NCI-H1436 (cell line): ENCODE measurements at places on chromosomes 16 and 17.

DNA sequence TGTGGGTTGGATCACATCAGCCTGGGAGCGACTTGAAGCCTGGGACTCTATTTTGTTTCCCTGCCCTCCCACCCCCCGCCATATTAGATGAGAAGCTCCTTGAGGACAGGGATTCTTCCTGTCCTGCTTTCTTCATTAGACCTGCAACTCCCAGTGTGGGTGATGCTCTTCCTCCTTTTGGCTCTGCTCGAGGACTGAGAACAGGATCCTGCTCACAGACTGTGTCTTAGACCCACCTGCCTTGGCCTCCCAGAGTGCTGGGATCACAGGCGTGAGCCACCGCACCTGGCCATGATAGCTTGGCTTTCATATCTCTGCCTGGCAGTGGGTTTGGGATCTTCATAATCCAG lies 21.5 kb upstream of the TNS4 start:
- no peak for DNase-seq

GRCh38 chr16:88045820-88046303 lies 94.6 kb downstream of the BANP start:
- DNase-seq = no peak

DNA sequence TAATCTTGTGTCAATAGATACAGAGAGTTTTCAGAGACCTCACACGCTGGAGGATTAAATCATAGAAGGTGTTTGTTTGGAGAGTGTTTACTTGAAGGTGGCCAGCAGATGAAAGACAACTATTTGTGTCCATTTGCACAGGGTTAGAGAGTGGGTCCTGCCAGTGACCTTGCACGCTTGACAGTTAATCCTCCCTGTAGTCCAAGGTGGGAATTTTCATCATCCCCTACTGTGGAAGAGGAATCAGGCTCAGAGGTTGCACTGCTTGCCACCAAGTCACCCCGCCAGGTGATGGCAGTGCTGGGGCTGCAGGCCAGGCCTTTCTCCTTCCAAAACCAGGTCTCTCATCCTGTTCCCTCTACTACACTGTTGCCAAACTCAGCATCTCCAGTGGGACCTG lies 12.3 kb downstream of the CDH1 start:
- no peak for DNase-seq

DNA sequence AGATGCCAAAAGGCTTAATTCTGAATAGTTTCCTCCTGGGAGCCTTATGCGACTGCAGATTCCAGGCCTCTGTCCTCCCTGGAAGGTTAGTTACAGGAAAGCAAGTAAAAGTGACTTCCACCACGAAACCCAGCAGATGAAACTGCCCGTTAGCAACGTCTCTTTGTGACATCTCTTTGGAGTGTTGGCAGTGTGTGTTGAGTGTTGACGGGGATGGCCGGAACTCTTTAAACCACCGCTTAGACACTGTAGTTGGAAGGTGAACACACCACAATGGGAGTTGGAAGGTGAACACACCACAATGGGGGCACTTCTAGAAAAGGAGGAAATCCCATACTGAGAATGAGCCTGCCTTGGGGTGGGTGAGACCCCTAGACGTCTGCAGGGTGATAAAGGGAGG lies 858 bp downstream of the SKAP1 start:
- no peak for DNase-seq

DNA sequence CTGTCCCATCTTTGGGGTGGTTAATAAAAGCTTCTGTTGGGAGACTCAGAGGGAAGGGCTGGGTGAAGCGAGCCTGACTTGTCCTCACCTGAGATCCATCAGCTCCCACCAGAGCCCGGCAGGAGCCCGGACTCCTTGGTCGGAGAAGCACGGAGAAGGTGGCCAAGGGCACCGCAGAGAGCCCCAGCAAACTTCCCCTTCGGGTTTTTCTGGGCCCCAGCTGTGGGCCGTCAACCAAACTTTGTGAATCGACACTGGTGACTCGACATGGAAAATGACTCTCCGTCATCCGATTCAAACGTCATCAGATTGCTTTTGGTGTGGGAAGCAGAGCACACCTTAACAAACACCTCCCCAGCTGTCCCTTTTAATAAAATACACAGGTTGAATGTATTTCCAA lies 21.4 kb downstream of the ENPP7 start:
- no peak for DNase-seq

- no peak for DNase-seq
Measured at GRCh38 chr16:67763066-67763465, 43.3 kb downstream of the RANBP10 start.

DNA sequence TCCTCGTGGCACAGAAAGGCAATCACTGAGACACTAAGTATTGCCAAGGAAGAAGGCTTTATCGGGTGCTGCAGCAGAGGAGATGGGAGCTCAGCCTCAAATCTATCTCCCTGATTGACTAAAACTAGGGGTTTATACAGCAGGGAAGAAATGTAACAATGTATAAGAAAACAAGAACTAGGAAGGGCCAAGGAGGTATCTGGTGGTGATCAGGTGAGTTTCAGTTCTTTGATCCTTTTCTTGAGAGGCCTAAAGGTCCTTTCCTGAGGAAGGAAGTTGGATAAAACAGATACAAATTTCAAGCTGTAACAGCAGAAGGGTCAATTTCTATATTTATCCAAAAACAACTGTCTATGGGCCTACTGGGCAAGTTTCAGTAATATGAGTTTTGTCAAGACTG lies 212.4 kb downstream of the COPRS start:
- DNase-seq = no peak

- DNase-seq = no peak
Measured at GRCh38 chr17:66576473-66576872, 258.4 kb upstream of the CACNG5 start.

- DNase-seq = no peak
Measured at GRCh38 chr17:14080847-14081251, 11.5 kb downstream of the COX10 start.

- no peak for DNase-seq
Measured at GRCh38 chr16:2236337-2237101, at the start of gene DNASE1L2. Gene DNASE1L2, plus strand, starts transcription at chr16:2236444. Its CDS starts 373 bp downstream, at chr16:2236817.

GRCh38 chr17:17229416-17230384 lies 7.3 kb downstream of the FLCN start:
- no peak for DNase-seq

DNA sequence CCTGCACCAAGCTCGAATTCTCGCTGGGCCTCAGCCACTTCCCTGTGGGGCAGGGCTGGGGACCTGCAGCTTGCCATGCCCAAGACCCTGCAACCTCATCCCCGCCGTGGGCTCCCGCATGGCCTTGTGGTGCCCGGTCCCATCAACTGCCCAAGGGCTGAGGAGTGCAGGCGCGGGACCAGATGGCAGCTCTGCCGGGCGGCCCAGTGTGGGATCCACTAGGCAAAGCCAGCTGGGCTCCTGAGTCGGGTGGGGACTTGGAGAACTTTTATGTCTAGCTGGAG lies 408.6 kb downstream of the UTP18 start:
- no peak for DNase-seq

- DNase-seq = peak; percentile 52
Measured at GRCh38 chr17:81514739-81515529, 2.3 kb upstream of the ACTG1 start.

DNA sequence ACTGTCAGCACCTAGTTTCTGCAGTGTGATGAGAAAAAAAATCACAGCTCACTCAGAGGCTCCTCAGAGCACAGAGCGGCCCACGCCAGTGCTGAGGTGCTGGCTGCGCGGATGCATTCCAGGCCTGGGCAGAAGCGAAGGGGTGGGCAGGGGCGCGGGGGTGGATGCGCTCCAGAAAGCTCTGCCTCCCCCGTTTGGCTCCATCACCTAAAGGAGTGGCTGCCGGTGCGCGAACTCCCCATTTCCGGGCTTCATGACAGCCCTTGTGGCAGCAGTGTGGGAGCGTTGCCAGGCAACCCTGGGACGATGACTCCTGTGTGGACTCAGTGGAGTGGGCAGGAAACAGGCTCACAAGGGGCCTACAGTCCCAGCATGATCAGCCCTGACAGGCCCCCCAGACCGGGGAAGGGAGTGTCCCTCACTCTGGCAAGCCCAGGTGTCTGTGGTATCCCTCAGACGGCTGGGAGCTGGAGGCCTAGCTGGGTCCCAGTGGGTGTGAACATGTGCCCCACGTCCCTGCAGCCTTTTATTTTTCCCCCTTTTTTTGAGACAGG lies 32.8 kb upstream of the NUDT16L1 start:
- no peak for DNase-seq

GRCh38 chr17:1590029-1590746 lies 27.6 kb upstream of the PITPNA start:
- DNase-seq = no peak

DNA sequence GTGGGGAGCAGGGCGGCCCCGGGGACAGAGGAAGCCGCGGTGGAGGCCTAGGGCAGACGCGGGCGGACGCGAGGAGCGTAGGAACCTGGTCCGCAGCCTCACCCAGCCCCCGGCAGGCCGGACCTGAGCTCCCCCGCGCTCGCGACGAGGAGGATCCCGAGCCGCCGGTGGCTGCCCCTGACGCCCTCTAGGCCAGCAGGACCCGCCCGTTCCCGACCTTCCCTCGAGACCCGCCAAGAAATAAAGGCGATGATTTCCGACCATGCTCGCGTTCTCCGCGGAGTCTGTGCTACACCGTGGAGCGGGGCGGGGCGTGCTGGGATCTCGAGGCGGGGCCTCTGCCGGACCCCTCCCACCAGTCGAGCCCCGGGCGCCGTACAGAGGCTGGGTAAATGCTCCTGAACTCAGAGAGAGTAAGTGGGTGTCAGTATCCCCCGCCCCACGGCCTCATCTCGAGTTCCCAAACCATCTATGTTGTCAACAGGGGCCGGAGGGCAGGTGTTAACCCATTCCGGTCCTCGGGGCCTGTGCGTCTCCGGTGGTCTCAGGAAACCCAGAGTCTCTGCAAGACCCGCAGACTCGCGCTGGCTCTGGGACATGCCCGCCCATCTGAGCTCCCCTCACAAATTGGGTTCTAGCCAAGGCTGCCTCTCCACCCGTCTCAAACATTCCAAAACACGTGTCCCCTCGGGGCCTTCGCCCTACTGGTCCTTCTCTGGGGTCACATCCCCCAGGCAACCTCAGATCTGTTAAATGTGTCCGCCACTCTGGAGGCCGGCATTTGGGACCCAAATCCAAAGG lies 13.7 kb downstream of the SYCE1L start:
- peak; percentile 66 for DNase-seq

- DNase-seq = no peak
Measured at GRCh38 chr17:82345151-82345976, 11.8 kb upstream of the SECTM1 start.

DNA sequence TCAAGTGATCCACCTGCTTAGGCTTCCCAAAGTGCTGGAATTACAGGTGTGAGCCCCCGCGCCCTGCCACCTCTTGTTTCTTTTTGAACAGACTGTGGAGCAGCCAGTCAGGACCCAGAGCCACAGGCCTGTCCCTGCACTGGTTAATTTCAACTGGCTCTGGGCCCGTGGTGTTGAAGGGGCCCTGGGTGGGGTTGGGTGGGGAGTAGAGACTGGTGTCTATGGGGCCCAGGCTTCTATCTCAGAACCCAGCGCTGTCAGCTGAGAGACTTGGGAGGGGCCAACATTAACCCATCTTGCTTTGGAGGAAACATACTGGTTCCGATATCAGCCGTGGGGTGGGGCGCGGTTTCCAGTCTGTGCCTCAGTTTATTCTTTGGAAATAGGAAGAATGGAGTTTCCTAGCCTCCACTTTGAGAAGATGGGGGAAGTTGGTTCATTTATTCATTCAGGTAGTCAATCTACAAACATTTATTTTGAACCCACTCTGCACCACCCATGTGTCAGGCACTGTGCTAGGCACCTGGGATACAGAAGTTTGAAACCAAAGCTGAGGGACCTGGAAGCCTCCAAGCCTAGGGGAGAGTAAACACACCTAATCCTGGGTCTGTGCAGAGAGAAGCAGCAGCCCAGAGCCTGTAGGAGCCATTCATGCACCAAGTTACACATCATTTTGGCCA lies 15.5 kb upstream of the SLC4A1 start:
- DNase-seq = no peak

- no peak for DNase-seq
Measured at GRCh38 chr16:8888951-8889892, 7.1 kb downstream of the LITAFD start.

DNA sequence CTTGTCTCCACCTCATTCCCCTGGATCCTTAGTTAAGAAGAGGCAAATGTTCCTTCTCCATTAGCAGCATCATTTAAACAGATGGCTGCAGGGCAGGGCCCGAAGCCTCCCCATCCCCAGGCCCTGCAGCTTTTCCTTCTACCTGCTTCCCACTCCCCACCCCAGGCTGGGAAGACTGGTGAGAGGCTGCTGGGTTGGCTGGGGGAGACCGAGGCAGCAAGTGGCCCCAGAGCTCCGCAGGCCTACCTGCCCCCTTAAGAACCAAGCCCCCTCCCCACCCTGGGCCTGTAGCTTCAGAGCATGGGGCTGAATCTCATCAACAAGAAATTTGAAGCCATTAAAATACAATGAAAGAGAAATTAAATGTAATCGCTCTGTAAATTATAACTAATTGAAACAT lies 22.1 kb upstream of the RPL38 start:
- DNase-seq = no peak

DNA sequence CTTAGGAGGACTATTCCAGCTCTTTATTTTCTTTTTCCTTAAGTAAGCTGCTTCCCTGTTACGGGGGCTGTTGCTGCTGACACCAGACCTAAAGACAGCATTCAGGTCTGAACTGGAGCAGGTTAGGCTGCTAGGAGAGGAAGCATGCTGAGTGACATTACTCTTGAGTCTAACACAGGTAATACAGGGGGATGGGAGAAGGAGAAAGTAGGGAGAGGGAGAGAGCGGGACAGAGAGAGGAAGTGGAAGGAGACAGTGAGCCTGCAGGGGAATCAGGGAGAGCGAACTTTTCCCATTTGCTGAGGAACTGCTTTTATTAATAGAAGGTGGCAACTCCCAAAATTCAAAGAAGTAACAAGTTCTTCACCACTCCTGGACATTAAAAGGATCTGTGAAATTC lies 130.9 kb downstream of the PARN start:
- no peak for DNase-seq

- no peak for DNase-seq
Measured at GRCh38 chr16:58256108-58256507, 38.7 kb downstream of the PRSS54 start.

- DNase-seq = no peak
Measured at GRCh38 chr17:75447951-75448856, 8.2 kb upstream of the TMEM94 start.

GRCh38 chr16:31213877-31214707 lies at the start of gene TRIM72:
Gene TRIM72, plus strand, starts transcription at chr16:31214119. Its CDS starts 620 bp downstream, at chr16:31214739.
- DNase-seq = peak; percentile 66
